EL (cell line): ENCODE measurements at places on chromosomes 5 and 9.
A peak's percentile ranks its signal among the peaks of the same experiment; 100 is the strongest.

- DNase-seq, result no peak
These were observed 29.7 kb downstream of the RLN2 start for GRCh38 chr9:5274770-5275169.

- peak; percentile 16 for DNase-seq
These were observed 149.5 kb downstream of the BAAT start for GRCh38 chr9:101235105-101235866.

DNA sequence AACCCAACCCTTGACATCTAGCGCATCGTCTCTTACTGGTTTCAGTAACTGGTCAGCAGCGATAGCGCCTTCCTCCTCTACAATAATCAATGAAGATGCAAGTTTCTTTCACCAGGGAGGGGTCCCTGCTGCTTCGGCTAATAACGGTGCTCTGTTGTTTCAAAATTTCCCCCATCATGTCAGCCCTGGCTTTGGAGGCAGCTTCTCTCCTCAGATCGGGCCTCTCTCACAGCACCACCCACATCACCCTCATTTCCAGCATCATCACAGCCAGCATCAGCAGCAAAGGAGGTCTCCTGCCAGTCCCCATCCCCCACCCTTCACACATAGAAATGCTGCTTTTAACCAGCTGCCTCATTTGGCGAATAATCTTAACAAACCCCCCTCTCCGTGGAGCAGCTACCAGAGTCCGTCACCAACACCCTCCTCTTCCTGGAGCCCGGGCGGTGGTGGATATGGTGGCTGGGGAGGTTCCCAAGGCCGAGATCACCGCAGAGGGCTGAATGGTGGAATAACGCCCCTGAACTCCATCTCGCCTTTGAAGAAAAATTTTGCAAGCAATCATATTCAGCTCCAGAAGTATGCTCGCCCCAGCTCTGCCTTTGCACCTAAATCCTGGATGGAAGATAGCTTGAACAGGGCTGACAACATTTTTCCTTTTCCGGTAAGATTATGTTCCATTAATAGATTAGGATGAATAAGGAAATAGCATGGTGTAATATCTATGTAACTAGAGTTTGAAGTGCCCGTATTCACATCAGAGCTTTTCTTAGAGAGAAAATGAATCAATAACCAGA is 2.2 kb downstream of the CPEB4 start:
- peak; percentile 39 for DNase-seq

- DNase-seq, result no peak
These were observed 303.6 kb downstream of the ARHGAP26 start for GRCh38 chr5:143073766-143074165.

DNA sequence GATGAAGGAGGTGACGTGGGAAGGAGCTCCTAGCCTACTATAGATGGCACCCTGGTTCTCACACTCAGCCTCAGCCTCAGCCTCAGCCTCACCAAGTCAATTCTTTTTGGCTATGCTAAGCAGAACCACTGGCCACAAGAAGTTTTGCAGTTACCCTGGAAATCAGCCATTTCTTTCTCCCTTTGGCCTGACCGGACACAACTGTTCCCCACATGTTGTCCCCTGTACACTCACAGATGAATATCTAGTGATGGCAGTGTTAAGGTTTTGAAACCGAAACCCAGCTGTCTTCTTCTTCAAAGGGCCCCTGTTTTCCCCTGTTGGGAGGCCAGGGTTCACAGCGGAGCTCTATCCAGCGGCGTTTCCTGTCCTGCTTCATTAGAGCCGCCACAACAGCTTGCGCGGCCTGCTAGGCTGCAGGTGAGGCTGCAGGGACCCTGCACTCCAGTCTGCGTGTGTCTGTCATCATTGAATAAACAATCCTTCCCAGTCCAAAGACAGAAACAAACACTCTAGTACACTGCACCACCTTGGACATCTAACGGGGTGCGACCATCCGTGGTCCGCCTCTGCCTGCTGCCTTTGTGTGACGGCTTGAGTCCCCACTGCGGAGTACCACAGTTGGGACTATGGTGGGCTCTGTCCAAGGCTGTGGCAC is 250.5 kb downstream of the DENND1A start:
- peak; percentile 32 for DNase-seq

- no peak for DNase-seq
These were observed 176.9 kb downstream of the RAB3C start for GRCh38 chr5:58759745-58760144.

- peak; percentile 92 for DNase-seq
These were observed 242.5 kb downstream of the BNC2 start for GRCh38 chr9:16627967-16628366.

DNA sequence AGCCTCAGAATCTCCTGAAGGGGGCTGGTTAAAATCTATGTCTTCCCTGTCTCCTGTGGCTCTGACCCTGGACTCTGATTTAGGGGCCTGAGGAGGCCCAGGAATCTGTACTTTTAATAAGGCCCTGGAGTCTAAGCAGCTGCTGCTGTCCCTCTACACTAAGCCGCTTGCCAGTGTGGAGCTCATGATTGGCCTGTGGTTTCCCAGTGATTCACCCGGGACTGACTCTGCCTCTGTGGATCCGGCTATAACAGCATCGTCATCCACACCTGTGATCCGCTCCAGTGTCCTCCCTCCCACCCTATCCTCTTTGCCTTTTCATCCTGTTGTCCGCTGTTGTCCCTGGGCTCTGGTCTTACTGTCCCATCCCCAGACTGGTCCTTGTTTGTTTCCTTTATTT is 3.7 kb downstream of the SLC31A2 start:
- peak; percentile 71 for DNase-seq

DNA sequence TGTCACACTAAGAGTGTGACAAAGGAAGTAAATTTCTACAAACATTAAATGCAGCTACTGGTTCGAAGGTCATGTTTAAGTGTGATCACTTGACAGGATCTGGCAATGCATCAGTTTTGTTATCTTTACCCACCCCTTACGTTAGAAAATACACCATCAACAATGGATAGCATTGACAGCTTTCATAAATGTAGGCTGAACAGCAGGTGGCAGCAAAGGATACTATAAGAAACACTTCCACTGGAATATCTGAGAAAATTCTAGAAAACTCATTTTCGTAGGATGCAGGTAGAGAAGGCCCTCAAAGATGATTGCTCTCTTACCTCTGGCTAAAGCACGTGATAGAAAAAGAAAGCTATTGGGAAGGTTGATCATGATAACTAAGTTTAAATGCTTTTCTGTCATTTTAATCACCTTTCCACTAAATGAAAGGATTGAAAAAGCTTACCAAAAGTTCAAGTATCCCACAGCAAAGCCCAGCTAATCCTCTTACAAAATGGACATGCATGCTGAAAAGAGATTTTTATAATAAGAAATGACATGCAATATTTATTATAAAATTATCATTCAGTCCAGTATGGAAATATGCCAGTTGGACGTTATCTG is 292.5 kb downstream of the PARP8 start:
- peak; percentile 29 for DNase-seq

- no peak for DNase-seq
These were observed 43.3 kb downstream of the ACTL7B start for GRCh38 chr9:108812396-108813025.

GRCh38 chr5:175747539-175748060 is 89.7 kb downstream of the HRH2 start:
- no peak for DNase-seq

- DNase-seq, result no peak
These were observed 276.8 kb downstream of the GAS1 start for GRCh38 chr9:86670536-86670935.

DNA sequence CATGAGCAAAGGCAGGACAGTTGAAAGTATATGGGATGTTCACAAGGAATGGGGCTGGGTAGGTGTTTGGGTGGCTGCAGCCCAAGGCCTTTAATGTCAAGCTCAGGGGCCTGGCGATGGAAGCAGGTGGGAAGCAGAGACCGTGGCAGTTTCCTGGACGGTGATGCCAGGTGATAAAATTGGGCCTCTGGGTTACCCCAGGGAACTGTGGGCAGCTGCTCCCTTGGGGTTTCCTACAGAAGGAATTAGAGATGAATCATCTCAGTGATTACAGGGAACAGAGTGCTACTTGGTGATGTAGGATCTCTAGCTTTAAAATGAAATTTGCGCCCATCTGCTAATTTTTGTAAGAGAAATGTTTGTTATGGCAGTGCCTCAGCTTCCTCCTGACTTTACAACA is 39.2 kb downstream of the TSTD2 start:
- peak; percentile 15 for DNase-seq

GRCh38 chr5:163506726-163507125 is 1.3 kb downstream of the MAT2B start:
- peak; percentile 42 for DNase-seq

DNA sequence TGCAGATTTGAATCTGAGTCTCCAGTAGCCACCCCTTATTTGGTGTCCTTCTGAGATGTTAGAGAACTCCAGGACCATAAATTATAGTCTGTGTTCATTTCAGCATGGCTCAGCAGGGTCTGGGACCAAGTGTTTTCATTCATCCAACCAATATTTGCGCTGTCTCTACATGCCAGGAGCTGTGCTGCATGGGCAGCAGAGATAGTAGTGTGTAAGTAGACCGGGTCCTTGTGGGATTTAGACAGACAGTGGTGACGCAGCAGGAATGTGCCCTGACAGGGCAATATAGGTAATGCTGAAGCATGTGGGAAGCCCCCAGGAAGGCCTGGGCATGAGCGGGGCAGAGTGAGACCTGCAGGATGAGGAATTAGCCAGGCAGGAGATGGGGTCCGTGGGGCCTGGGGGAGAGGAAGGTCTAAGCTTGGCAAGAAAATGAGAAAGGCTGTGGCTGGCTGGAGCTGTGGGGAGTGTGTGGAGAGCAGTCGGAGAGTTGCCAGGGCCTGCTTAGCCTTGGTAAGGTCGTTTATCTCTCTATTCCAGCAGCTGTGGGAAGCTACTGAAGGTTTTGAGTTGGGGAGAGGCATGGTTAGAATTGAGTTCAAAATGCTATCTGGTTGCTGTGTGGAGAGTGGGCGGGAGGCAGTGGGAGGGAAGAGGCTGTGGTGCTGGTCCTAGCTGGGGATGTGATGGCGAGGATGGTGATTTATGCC is 16.8 kb downstream of the STXBP1 start:
- DNase-seq, result no peak

GRCh38 chr5:74185599-74185998 is 454.9 kb downstream of the ENC1 start:
- no peak for DNase-seq

DNA sequence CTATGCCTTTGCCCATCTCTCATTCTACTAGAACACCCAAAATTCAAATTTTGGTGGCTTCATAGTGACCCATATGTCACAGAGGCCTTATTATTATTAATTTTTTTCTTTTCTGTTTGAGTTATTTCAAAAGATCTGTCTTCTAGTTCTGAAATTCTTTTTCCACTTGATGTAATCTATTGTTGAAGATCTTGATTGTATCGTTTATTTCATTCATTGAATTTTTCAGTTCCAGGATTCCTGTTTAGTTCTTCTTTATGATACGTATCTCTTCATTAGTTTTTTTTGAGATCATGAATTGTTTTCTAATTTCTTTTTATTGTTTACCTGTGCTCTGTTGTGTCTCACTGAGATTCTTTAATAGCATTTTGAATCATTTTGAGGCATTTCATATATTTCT is 24.6 kb upstream of the APBA1 start:
- no peak for DNase-seq

DNA sequence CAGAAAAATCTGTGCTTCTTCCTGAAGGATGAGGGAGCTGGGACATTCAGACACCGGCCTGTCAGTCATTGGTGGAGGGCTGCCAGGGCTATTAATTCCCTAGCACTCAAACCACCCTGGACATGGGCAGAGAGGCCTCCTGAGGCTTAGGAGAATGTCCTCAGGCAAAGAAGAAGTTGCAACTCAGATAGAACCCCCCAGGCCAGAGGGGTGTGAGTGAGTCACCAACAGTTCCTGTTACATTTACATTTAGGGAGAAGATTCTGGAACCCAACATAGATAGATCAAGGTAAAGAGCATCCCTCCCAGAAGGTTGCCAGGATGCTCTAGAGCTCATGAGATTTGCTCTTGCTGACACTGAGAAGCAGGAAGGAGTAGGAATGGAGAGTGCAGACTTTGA is 29.2 kb upstream of the SYK start:
- no peak for DNase-seq

DNA sequence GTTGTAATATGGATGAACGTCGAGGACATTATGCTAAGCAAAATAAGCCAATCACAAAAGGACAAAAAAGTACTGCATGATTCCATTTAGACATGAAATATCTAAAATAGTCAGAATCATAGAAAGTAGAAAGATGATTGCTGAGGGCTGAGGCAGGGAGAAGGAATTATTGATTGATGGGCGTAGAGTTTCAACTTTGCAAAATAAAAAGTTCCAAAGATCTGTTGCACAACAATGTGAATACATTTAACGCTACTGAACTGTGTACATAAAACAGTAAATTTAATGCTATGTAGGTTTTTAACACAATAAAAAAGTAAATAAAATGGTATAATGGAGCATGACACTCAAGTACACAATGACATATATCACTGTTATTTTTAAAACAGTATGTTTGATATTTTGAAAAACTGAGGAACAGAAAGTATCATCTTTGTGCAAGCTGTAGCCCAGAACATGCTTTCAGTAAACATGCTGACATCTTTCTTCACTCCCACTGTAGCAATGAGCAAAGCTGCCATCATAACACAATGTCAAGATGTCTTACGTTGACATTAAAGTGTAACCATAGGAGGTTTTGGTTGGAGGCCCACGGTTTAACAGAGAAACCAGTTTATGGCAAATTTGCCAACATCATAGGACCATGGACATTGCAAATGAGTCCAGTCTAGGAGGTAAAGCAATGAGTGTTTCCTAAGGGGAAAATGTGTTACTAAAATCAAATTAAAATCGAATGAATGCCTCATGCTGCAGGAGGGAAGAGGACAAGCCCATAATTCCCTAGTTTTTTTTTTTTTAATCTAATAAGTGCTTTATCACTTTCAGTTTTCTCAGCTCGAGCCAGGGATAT is 125.8 kb upstream of the SGCD start:
- DNase-seq, result no peak

DNA sequence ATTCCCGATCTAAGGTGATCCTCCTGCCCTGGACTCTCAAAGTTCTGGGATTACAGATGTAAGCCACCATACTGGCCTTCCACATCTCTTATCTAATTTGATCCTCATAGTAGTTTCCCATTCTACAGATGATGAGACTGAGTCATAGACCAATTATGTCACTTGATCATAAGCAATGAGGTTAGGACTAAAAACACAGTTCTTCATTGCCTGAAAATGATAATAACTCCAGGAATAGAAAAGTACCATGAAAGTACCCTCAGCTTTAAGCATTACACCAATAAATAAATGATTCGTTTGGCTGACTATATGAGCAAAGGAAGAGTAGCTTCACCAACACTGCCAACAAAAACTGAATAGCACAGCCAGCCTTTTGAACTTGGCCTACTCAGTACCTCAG is 389.5 kb downstream of the ACTL7B start:
- DNase-seq, result no peak
